ENCODE measurements at places on chromosomes 5 and 9.

DNA sequence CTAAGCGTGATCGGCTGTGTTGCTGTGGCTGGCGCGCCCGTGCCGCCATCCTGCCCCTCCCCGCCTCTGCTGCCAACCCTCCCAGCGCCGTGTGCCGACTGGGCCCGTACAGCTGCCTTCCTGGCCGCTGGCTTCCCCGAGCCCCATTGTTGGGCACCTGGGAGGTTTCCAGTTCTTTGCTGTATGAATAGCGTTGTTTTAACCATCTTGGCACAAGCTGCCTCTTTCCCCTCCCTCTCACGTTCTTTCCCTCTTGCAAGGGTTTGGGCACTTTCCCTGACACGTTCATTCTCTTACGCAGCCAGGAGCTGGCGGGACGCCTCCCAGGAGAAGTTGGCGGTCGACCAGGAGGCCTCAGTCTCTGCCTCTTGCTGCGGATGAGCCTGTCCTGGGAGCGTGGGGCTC lies 43.1 kb upstream of the RXRA start:
- DNase-seq: no peak

- no peak for DNase-seq
Measured at GRCh38 chr5:34057118-34057517, 14.1 kb upstream of the C1QTNF3 start.

GRCh38 chr5:139998837-139999236 lies 44.3 kb downstream of the NRG2 start:
- DNase-seq: no peak

DNA sequence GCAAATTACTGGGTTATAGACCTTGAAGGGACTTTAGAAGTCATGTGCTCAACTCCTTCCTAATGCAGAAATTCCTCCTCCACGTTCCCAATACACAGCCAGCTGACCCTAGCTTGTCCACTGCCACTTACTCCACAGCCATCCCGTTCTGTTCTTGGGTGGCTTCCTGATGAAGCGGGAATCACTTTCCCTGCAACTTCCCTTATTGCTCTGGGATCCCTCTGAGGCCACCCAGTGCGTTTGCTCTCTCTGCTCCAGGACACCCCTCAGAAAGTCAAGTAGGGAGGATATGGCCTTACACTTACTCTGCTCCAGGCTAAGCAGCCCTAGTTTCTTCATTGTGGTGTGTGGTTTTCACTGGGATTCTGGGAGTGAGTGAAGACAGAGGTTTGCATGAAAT lies 55.5 kb downstream of the GALNT12 start:
- no peak for DNase-seq

DNA sequence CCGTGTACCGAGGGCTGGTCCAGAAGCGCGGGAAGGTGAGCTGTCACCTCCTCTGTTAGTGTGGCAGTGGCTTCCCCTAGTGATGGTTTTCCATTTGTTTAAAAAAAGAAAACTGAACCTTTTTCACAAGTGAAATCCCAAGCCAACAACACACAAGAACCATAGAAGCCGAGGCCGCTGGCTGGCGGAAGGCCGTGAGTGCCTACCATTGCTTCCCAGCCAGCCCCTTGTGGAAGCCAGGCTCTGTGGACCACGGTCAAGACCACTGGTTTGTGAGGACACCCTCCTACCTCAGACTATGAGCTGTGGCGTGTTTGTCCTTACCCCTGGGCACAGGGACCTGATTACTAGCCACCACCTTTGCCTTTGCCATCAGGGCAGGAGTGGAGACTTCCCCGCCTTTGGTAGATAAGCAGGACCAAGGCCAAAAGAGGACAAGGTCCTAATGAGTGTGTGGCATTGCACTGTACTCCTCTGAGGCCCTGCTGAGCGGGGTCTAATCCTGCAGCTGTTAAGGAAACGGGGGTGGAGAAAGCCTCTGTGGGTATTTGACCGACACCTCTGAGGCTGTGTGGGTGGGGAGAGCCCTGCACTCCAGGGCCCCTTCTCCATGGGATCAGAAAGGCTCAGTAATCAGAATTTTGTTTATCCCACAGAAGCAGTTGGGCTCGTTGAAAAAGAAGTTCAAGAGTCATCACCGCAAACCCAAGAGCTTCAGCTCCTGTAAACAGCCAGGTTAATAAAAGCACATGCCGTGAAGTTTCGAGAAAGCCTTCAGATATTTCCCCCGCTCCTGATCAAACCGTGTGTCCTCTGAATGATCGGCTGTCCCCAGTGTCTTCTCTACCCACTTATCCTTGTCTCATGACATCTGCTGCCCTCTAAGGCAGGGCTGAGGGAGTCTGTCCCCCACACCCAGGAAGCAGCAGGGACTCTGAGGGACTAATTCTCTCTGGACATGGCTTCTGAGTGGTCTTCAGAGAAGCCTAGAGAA lies 4.3 kb downstream of the SURF2 start:
- DNase-seq: no peak

- DNase-seq: no peak
Measured at GRCh38 chr5:150022158-150022531, 21.6 kb downstream of the HMGXB3 start.

GRCh38 chr5:60856066-60856465 lies 12.0 kb upstream of the ELOVL7 start:
- DNase-seq: no peak

GRCh38 chr5:171816666-171817065 lies 31.0 kb downstream of the SMIM23 start:
- no peak for DNase-seq

GRCh38 chr5:63263411-63263810 lies 684.8 kb downstream of the LRRC70 start:
- no peak for DNase-seq

DNA sequence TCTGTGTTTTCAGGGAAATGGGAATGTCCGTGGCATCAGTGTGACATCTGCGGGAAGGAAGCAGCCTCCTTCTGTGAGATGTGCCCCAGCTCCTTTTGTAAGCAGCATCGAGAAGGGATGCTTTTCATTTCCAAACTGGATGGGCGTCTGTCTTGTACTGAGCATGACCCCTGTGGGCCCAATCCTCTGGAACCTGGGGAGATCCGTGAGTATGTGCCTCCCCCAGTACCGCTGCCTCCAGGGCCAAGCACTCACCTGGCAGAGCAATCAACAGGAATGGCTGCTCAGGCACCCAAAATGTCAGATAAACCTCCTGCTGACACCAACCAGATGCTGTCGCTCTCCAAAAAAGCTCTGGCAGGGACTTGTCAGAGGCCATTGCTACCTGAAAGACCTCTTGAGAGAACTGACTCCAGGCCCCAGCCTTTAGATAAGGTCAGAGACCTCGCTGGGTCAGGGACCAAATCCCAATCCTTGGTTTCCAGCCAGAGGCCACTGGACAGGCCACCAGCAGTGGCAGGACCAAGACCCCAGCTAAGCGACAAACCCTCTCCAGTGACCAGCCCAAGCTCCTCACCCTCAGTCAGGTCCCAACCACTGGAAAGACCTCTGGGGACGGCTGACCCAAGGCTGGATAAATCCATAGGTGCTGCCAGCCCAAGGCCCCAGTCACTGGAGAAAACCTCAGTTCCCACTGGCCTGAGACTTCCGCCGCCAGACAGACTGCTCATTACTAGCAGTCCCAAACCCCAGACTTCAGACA lies 9.5 kb downstream of the RAB24 start:
- no peak for DNase-seq

- no peak for DNase-seq
Measured at GRCh38 chr9:5111696-5112095, 73.7 kb downstream of the INSL6 start.

GRCh38 chr5:76690704-76691466 lies 25.0 kb upstream of the F2R start:
- no peak for DNase-seq

- DNase-seq: no peak
Measured at GRCh38 chr9:29974197-29974596, 2400.9 kb upstream of the C9orf72 start.

GRCh38 chr5:143209881-143210395 lies 193.5 kb downstream of the NR3C1 start:
- no peak for DNase-seq

DNA sequence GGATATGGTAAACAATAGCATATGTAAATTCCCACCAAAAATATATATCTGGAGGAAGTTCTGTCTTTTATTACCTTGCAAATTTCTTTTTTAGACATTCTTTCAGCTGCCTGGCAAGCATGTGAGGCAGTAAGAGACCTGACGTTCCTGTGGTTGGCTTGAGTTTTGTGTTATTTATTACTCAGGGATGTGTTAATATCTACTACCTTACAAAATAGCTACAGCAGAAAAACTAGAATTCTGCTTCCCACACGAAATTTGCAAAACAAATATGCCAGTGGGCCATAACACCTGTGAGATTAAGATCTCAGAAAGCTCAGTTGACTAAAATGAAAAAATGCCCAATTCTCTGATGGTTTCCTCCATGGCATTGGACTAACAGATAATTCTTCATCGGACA lies 274.2 kb downstream of the TMEM167A start:
- no peak for DNase-seq

- DNase-seq: no peak
Measured at GRCh38 chr5:33994845-33995244, 10.4 kb upstream of the SLC45A2 start.

DNA sequence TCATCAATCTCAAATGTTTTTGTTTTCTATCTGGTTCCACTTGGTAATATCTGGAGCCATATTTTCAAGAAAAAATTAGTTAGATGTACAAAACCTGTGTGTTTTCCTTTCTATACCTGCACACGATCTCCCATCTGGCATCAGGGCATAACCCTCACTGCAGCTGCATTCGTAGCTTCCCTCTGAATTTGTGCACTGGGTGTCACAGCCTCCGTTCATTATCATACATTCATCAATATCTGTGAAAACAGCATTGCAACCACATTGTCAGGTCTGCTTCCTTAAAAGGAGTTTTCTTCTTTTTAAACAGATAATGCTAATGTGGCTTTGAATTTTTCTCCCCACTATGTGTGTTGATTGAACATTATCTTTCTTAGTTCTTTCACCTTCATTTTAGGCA lies 202.7 kb downstream of the FBN2 start:
- DNase-seq: no peak

GRCh38 chr5:40791715-40792139 lies 6.4 kb downstream of the PRKAA1 start:
- DNase-seq: no peak

GRCh38 chr9:77864211-77864889 lies 167.3 kb downstream of the GNAQ start:
- no peak for DNase-seq

DNA sequence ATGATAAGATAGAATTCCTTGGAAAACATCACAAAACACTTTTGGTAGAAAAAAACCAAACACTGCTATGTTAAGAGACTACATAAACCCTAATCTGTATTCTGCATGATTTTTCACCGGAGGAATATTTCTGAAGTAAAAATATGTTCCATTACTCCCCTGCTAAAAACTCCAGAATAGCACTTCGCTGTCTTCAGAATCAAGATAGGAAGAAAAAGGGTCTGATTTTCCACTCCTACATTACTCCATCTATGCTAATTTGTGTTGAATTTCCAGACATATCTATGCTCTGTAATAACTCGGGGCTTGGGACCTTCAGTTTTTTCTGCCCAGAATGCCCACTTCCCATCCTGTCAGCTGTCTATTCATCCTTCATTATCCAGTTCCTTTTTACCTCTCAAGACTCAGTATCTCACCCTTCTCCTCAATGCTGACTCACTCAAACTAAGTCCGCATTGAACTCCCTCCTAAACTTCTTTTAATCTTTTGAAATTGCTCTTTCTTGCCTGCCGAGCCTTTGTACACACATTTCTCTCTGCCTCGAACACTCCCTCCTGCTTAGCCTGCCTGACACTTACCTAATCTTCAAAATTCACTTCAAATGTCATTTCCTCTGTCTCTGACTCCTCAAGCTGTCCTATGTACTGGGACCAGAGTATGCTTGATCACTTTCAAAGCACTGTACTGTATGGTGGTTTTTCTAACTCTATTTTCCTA lies 171.0 kb downstream of the ARRDC3 start:
- DNase-seq: no peak

DNA sequence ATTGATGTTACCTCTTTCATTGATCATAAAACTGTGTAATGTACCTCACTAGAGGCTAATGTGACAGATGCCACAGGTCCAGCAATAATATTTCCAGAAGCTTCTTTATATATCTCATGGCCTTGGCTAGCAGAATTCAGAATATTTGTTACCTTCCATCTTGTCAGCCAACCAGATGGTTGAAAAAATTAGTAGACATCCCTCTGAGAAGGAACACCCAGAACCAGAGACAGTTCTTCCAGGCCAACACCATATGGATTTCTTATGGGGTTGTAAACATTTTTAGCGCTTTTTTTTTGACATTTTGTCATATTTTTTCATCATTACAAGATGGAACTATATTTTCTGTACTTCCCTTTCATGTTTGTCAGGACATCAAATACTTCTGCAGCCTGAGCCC lies 278.7 kb upstream of the KLF9 start:
- DNase-seq: no peak

GRCh38 chr9:134548185-134548584 lies 93.4 kb upstream of the COL5A1 start:
- DNase-seq: no peak

DNA sequence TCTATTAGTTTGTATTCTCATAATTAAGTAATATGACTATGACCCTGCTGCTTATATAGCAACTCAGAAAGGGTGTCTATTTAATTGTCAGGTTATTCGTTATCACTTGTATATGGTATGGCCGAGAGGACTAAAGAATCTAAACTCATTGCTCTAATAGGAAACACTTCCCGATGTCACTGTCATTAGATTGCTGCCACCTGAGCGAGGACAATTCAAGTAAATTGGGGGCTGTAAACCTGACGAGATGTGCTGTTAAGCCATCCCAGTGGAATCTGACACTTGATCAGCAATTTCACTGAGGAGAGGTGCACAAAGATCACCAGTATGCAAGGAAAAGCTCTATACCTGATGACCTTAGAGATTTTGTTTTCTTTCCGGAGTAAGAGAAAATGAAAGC lies 1319.3 kb downstream of the MAT2B start:
- DNase-seq: no peak

GRCh38 chr9:126327006-126327713 lies 531 bp downstream of the MVB12B start:
- peak; percentile 82 for DNase-seq

DNA sequence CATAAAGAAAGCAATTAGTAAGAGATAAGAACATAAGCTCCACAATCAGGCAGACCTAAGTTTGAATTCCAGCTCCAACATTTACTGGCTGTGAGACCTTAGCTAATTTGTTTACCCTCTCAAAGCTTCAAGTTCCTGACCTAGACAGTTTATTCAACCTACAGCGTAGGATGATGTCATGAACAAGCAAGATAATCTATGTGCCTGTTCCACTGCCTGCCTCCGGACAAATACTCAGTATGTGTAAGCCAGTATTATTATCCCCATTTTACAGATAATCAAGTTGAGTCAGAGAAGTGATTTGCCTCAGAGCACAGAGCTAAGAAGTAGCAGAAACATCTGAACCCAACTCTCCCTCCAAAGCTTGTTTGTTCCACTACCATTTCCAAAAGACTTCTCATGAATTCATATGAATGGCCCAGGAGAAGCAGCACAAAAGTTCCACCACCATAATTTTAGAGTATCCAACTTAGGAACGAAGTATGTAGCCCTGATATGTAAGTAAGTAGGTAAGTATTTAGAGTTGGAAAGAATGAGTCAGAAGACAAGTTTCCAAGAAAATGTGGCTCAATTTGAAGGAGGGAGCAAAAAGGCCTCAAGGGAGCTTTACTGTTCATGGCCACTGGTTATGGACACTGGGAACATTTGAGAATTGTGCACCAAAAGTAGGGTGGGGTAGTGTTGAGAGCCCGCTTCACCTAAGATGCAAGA lies 398.2 kb downstream of the NFIB start:
- DNase-seq: no peak

Measured in D341Med (cell line).